ENCODE measurements at places on chromosomes 3 and 15. TPM values are rescaled to one million over a fixed set of nuclear protein-coding genes. Genes with fewer than 3 reads are reported as not detected.

DNA sequence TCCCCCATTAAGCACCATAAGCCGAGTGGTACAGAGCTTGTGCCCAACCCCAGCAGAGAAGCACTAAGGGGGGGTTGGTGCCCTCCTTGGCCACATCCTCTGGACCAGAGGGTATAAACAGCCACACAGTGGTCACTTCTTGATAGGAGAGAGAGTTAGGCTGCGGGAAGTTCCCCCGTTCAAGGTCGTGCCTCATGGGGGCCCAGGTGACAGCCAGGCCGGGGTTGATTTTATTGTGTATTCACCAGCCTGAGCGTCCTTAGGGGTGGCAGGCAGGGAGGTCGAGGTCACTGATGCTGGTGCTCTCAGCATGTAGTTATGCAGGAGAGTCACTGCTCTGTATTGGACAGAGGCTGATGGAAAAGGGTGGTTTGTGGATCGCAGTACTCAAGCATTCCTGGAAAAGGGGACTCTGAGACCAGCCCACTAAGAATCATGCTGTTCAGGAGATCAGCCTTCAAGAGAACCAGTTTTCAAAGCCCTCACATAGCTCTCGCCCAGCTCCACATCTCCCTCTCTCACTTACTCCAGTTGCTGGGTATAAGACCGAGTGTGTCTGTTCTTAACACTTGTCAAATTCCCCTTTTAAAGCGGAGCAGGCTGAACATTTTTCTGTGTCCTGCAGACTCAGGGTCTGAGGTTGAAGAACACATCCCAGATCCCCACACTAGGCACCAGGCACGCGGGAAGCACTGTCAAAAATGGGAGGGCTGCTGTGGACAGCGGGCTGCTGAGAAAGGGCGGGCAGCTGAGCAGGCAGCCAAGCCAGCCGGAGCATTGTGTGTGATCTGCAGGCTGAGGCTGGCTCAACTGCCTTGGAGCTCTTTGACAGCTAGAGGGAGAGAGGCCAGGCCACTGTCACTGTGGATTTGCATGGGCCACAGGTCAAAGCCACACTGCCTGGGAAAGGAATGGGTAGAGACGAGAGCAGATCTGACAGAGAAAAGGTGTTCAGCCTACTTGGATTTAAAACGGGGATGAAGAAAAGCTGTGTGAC lies 279.3 kb upstream of the LRRFIP2 start:
- ATAC-seq = peak; percentile 51

The SLC49A4 gene
- total RNA-seq = 27.7 TPM

The ZBED2 gene
- not detected for total RNA-seq

The ADAMTS17 gene
- total RNA-seq = 9.1 TPM

The EXD1 gene
- not detected for total RNA-seq
